Activated CD4-positive, CD25-positive, alpha-beta regulatory T cell (primary cell): ENCODE measurements at places on chromosomes 2 and 18.

DNA sequence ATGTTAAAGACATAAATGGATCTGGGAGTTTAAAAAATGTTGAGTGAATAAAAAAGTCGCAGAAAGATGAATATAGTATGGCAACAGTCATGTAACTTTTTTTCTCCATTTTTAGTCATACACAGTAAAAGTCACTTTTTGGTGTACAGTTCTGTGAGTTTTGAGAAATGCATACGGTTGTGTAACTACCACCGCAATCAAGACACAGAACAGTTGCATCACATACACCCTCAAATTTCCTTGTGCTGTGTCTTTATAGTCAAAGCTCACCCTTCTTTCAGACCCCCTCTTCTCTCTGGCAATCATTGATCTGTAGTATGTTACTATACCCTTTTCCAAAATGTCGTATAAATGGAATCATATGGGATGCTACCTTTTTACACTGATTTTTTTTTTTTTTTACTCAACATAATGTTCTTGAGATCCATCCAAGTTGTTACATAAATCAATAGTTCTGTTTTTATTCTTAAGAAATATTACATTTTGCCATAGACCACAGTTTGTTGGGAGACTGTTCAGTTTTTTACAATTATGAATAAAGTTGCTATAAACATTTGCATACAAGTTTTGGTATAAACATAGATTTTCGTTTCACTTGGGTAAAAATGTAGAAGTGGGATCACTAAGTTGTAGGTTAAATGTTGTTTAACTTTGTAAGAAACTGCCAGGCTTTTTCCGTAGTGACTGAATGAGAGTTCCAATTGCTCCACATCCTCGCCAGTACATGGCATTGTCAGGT is 35.4 kb upstream of the AGFG1 start:
- DNase-seq: no peak

DNA sequence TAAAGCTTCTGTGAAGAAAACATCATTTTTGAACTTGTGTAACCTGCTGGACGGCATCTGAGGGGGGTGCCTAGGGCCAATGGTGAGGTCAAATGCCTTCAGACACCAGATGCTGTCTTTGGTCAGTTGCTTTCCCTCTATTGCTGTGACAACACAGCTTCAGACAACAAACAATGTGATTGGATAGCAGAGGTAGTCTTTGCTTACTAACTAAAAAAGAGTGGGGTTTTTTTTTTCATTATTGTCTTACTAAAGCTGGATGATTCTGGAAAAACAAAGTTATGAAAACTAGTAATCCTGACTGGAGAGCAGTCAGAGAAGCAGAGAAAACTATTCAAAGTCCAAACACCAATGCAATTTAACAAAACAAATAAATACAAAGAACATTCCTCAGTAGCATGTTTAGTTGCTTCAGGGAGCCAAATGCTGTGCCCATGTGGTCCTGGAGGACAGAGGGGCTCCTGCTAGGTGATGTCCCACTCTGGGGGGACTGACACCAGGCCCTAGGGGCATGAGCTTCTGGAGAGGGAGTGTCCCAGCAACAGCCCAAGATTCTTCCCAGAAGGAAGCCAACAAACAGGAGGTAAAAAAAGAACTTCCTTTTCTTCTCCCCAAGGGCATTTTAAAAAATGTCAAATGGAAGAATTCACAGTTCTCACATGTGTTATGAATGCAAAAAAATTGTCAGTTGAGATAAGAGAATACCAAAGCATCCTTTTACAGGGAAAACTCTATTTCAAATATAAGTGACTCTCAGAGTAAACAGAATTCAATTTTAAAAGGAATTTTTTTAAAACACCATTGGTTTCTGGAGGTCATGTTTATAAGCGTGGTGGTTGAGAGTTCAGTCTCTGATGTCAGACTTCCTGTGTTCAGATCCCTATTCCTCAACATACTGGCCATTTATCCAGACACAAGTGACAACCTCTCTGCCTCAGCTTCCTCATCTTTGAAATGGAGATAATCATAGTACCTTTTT is 181.1 kb upstream of the PGAP1 start:
- DNase-seq: no peak

DNA sequence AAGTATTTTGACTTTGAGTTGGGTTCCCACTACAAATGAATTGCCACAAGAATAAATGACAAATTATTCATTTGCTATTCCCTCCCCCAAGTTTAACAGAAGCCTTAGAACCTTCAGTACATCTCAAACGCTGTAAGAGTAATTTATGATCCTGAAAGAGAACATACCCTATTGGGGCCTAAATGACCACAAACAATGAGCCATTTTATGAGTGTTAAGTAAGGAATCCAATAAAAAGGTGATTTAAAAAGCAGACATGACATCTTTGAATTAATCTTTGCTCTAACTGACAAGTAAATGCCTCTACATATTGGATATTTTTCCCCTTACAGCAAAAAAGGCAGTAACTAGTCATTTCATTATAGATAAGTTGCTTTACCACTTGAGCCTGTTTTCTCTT is 136.9 kb downstream of the NRXN1 start:
- no peak for DNase-seq

DNA sequence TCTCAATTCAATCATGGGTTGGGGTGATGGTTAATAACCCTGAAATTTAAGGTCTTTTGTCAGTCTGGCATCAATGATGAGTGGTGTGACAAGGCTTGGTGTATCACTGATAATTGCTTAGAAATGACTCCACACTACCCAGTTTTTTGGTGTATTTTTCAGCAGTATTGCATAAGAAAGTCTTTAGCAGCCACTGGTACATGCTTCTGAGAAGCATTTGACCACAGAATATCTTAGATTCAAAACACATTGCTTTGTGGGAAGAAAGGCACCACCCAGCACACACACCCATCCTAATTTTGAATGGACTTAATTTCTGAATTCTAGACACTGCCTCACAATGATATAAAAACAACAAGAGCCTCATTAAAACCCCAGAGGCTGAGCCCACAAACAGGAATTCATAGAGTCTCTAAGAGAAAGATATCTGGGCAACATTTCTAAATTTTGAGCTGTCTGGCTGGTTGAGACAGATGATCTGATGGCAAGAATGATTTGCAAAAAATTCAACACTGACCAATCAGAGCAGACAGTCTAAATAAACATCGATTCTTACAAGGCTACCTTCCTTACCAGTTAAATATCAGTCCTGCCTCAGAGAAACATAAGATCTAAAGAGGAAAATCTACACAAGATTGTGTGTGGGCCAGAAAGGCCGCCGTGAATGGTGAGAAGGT is 114.7 kb upstream of the CYP1B1 start:
- DNase-seq: no peak

GRCh38 chr18:63286926-63287325 is 32.6 kb downstream of the BCL2 start:
- DNase-seq: no peak

DNA sequence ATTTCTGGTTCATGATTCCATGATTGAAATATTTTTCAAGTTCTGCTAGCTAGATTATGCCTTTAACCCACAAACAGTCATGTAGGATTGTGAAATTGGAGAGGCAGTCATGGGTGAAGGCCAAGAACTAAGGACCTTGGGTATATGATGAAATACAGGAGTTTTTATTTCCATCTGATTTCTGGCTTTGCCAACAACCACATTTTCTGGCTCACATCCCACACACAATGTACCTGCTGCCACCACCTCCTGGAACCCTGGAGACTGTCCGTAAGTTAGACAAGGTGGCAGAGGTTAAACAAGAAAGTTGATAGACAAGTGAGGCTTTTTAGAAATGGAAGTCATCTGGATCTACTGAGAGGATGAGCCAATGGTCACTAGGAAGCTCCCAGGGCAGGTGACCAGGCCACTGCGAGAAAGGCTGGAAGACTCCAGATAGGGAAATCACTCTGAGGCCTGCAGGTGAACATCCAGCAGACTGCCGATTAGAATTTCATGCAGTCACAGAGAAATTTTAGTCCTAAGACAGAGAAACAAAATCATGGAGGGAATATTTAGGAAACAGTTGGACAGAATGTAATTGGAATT is 402.0 kb downstream of the ALK start:
- no peak for DNase-seq

GRCh38 chr2:287471-287885 is 413 bp downstream of the ALKAL2 start:
- DNase-seq: no peak

DNA sequence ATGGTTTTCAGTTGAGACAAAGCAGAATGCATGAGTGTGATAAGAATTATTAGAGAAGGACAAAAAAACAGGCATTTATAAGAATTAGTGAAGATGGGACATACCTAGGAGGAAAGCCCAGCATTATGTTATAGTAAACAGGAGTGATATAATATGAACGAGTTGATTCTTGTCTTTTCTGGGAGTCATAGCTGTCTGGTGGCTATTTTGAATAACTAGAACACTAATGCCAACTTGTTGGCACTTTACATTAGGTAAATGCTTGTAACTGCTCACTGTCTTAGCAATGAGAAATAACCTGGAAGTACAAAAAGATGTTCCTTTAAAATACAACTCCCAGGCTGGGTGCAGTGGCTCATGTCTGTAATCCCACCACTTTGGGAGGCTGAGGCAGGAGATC is 540.8 kb upstream of the SPHKAP start:
- no peak for DNase-seq

DNA sequence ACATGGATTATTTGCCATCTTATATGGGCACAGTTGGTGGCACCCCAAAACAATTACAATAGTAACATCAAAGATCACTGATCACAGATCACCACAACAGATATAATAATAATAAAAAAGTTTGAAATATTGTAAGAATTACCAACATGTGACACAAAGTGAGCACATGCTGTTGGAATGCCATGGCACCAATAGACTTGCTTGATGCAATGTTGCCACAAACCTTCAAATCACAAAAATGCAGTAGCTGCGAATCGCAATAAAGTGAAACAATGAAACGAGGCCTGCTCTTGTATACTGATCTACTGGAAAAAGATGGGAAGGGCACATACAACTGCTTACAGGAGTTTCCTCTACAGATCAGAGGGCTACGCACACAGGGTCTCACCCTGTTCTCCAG is 32.2 kb upstream of the AMMECR1L start:
- no peak for DNase-seq

GRCh38 chr2:86370579-86370978 is 33.2 kb upstream of the REEP1 start:
- no peak for DNase-seq

DNA sequence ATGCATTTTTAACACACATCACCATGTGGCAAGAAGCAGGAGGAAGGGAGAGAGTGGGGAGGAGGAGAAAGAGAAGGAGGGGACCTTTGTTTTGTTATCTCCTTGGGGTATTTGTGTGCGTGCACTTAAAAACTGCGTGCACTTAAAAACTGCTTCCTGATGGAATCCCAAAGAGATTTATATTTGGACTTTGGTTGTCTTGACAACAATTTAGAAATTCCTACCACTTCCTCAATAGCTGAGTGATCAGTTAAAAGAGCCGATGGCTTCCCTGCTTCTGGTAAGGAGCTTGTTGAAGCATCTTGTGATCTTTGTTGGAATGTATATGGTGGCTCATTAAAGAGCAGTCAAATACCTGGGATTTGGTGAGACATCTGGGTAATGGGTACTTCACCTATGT is 4.5 kb downstream of the RAB31 start:
- no peak for DNase-seq

GRCh38 chr2:101204400-101205115 is 48.1 kb upstream of the CNOT11 start:
- no peak for DNase-seq

DNA sequence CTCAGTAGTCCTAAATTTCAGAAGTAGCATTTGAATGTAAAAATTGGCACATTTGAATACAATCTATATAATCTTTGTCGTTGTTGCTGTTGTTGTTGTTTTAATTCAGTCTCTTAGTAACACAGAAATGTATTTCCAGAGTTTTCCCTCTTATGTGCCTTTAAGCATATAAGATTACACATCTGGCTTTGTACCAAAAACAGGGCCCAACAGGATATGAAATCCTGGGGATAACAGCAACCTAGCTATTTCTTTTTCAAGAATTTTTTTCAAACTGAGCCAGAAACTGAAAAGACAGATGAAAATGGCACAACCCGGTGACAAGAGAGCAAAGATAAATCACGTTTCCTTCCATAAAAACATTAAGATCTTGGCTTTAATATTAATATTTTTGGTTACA is 906.7 kb downstream of the NRXN1 start:
- DNase-seq: no peak

GRCh38 chr2:145811276-145812164 is 1291.6 kb upstream of the ZEB2 start:
- no peak for DNase-seq

DNA sequence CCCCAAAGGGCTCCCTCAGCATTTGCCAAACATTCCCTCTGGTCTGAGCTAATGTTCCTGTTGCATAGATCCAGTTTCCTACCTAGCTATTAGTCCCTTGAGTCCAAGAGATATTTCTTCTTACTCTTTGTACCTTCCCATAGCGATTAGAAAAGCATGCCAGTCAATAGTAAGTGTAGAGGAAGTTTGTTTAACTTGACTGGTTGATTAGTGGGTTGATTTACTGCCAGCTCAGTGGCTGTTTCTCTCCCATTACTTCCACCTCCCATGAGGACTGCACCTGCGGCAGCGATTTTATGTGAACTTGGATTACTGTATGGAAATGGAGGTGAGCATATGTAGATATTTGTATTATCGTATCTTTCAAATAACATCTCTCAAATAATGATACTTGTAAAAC is 1748.4 kb upstream of the CELF4 start:
- DNase-seq: no peak

GRCh38 chr2:156864325-156864724 is 393.2 kb upstream of the GALNT5 start:
- DNase-seq: no peak

DNA sequence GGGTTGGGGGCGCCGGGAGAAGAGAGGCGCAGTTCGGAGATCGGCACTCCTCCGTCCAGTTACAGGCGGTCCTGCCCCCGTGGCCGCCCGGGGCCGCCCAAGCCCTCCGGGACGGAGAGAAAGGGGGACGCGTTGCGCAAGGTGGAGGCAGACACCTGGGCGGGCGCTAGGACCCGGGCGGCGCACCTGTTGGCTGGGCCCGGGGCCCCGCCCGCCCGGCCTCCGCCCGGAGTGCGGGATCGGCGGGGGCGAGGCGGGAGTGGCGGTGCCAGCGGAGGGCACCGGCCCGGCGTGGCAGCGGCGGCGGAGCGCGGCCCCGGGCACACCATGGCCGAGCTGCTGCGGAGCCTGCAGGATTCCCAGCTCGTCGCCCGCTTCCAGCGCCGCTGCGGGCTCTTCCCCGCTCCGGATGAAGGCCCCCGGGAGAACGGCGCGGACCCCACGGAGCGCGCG is at the start of gene SGPP2:
SGPP2 (plus strand) TSS at position 268 of the 453 bp plus-strand sequence; CDS start at position 328, 60 bp downstream.
- DNase-seq: no peak

- DNase-seq: no peak
Measured at GRCh38 chr18:6659963-6660725, 69.4 kb upstream of the ARHGAP28 start.

GRCh38 chr2:16407358-16407757 is 258.3 kb downstream of the CYRIA start:
- no peak for DNase-seq

- no peak for DNase-seq
Measured at GRCh38 chr2:75960472-75961009, 249.8 kb upstream of the GCFC2 start.

- DNase-seq: no peak
Measured at GRCh38 chr2:72414137-72414760, 266.6 kb upstream of the CYP26B1 start.

- DNase-seq: no peak
Measured at GRCh38 chr18:398935-399630, 101.4 kb downstream of the COLEC12 start.

- no peak for DNase-seq
Measured at GRCh38 chr18:9905401-9905922, 8.4 kb upstream of the VAPA start.

- no peak for DNase-seq
Measured at GRCh38 chr2:66521291-66521922, 86.5 kb downstream of the MEIS1 start.
